ENCODE measurements at places on chromosomes 4 and X.

DNA sequence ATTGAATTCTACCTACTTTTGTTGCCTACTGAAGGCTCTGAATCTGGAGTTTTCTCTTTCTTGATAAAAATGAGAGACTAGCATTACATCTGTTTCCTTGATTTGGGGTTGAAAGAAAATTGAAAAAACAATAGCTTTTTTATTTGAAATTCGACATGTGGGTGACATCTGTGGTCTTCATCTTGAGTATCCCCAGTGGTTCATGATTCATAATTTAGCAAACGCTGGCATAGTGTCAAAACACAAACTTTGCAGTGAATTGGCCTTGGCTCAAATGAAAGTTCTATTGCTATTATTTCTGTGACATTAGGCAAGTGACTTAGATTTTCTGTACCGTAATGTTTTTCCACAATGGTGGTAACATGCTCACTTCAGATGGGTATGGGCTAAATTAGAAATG is 747.6 kb downstream of the PCDH7 start:
- no peak for DNase-seq

- no peak for DNase-seq
Measured at GRCh38 chrX:53237056-53237455, 12.0 kb upstream of the KDM5C start.

DNA sequence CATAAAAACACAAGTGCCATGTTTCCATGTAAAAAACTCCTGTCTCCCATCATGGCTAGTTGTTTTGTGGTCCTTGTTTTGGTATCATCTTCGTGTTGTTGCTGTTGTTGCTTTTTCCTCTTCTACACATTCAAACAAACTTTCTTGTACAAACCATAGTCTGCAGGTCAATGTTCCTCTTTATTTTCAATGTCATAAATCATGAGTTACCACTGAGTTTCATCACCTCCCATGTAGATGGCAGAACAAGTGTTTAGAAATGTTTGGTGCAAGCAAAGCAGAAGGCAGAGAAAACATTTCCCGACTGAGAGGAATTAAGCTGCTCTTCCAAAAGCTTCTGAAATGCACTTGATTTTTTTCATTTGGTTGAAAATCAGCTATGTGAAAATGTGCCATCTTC is 166.0 kb downstream of the ANTXR2 start:
- DNase-seq = no peak

DNA sequence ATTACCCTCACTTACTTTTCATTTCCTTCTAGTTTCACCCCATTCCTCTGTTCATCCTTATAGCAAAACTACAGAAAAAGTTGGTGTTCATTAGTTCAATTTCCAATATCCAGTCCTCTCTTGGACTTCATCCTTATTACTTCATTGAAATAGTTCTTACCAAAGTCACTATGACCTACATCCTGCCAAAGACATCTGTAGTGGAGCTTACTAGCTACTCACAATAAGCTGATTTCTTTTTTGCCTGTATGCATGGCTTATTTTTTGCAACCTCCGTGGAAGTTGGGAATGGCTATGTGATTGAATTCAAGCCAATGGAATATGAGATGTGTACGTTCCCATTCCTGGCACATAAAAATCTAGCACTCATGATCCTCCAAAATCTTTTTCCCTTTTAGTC is 4.6 kb upstream of the CDKL2 start:
- DNase-seq = no peak

GRCh38 chrX:70755850-70756249 is 152.7 kb downstream of the TEX11 start:
- no peak for DNase-seq

DNA sequence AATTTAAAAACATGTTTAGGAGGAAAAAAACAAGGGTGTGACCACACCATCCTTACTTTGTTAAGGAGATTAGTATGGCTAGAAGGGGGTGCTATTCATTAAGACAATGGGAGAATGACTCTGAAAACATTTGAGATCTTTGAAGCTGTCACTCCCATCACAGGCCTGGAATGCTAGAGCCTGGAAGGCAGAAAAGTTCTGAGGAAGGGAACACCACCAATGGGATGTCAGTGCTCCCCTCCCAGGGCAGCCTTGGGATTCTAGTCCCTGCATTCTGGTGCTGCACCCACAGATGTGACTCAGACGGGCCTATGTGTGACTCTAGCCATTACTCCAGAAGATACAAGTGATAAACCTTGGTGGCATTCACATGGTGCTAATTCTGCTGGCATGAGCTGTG is 162.2 kb upstream of the ANXA10 start:
- no peak for DNase-seq

DNA sequence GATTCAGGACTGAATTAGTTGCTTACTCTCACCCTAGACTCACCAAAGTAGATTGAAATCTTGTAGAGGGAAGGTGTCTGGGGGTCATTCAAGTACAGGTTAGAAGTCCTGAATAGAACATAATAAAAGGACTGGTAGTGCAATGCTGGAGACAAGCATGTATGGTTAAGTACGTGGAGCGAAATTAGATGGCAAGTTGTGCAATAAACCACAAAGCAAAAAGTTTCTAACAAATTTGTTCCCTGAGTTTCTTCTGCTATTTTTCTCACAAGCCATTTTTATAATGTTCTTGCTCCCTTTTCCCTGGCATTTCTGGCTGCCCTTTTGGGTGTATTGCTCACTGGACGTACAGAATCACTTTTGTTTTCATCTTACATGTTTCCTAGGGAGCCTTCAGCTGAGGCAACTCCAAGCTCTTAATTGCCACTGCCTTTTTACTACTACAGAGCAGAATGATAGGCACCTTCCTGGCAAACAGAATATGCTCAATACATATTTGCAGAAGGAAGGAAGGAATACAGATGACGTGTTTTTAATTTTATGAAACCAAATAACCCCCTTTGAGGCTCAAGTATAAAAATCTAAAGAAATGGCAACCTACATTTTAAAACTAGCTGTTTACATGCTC is 23.4 kb downstream of the LANCL3 start:
- no peak for DNase-seq

DNA sequence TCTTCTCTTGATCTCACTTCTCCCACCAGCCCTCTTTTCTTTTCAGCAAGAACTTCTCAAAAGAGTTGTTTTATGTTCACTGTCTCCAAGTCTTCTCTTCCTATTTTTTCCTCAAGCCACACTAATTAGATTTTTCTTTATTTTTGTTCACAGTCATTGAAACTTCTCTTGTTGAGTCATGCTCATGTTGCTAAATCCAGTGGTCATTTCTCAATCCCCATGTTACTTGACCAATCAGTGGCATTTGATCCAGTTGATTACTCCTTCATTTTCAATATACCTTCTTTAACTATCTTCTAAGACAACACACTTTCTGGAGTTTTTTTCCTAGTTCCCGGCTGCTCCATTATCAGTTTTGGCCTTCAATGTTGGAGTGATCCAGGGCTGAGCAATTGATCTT is 103.1 kb upstream of the LSM6 start:
- DNase-seq = no peak

GRCh38 chr4:102589743-102590142 is 88.6 kb downstream of the NFKB1 start:
- DNase-seq = no peak

DNA sequence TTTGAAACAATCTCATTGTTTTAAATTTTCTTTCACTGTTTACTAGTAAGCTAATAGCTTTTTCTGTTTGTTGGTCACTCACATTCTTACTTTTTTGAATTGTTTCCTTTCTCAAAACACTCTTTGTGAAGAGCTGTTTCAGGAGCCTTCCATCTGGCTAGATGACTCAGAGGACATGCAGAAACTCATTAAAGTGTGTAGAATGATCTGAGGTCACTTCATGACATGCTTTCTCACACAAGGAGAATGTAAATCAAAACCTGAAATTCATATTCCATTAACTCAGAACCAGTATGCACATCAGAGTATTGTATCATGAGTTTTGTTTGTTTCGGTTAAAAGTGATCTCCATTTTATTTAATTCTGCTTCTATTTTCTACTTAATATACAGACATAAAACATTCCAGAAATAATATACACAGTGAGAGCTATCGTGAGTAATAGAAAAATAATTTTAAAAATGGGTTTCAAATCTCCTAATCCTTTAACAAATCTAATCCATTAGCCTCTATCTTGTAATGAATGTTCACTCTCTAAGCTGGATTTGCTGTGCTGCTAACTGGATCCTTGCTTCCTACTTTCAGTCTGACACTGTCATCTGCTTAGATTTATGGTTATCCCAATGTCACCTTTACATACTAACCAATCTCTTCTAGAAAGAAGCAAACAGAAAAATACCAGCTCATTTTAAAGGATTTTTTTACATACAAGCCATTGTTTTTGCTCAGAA is 449.6 kb downstream of the FSTL5 start:
- no peak for DNase-seq

DNA sequence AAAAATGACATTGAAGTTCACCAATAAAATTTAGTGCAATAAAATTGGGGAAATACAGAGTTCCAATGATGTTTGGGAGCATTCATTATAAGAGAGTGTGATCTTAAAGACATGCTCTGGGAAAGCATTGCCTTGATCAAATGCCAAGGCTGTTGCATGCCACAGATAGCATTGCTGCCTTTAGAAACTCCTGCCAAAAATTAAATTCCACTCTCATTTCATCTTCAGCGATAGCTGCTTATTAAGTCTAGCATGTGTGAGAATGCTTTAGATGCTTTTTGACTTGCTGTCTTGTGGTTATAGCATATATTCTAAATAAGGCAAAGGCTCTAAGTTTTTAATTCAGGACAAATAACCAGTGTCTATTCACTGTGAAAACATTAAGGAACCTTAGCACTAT is 49.3 kb downstream of the NPNT start:
- DNase-seq = no peak

GRCh38 chrX:1661048-1661921 is 46.4 kb downstream of the ASMT start:
- peak; percentile 79 for DNase-seq

- no peak for DNase-seq
Measured at GRCh38 chr4:111393781-111394180, 751.5 kb upstream of the FAM241A start.

- no peak for DNase-seq
Measured at GRCh38 chr4:40055511-40055862, 1.2 kb upstream of the N4BP2 start.

GRCh38 chr4:104330125-104330905 is 164.4 kb downstream of the CXXC4 start:
- no peak for DNase-seq

DNA sequence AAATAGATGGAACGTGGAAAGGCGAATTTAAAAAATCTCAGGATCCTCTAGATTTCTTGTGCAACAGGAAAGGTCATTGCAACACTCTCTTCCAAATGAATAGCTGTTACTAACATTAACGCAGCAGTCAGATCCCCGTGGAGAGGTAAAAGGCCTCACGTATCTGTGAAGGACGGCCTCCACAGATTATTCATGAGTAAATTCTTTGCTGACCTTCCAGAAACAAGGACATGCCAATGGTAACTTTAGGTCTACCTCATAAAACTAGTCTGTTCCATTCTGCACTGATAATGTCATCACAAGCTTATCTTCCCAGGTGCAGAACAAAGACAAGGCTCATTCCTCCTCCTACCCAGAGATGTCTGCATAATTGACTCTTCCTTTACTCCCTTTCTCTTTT is 16.1 kb upstream of the REPS2 start:
- DNase-seq = no peak

GRCh38 chr4:13349096-13349495 is 135.0 kb downstream of the RAB28 start:
- DNase-seq = no peak

- DNase-seq = no peak
Measured at GRCh38 chrX:136630881-136631280, 17.1 kb upstream of the CD40LG start.

GRCh38 chrX:47863187-47863586 is 26.5 kb downstream of the ZNF81 start:
- DNase-seq = no peak

DNA sequence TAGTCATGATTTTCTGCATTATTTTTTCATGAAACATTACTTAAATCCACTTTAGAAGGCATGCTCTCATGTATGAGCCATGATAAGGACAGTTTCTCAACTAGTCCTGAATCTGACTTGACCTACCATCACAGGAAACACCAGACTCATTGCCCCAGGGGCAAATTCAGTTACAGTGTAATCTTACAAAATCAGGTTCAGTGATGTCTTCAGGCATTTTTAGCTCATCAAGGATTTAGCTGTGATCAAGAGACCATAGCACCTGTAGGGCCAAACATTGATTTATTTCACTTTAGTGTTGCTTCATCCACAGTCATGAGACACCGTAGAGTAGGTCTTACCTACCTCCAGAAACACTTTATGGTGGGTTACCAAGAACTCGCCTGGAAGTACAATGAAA is 3.1 kb upstream of the TASL start:
- DNase-seq = no peak

- DNase-seq = no peak
Measured at GRCh38 chr4:2385516-2385915, 32.9 kb downstream of the ZFYVE28 start.

DNA sequence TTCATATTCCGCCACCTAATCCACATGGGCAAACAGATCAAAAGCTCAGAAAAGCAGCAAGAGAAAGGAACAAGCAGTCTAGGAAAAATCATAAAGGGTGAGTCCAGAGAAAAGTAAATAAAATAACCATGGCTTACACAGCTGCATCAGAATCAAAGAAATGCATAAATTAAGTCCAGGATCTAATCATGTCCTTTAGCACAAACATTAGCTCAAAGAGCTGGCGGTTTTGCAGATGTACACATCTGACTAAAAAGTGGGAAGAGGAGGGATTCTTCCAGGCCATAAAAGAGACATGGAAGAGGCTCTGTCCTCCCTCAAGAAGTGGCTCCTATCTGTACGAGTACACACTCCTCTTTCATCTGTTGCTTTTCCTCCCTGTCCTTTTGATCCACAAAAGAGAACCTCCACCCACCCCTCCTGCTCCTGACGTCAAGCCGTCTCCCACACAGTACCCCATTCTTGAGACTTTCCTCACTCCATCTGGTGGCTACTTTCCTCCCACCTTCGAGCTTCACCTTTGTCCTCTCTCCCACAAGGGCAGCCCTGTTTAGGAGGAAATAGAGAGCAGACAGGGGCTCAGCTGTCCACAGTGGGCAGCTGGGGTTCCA is 92.5 kb downstream of the RASL11B start:
- no peak for DNase-seq

DNA sequence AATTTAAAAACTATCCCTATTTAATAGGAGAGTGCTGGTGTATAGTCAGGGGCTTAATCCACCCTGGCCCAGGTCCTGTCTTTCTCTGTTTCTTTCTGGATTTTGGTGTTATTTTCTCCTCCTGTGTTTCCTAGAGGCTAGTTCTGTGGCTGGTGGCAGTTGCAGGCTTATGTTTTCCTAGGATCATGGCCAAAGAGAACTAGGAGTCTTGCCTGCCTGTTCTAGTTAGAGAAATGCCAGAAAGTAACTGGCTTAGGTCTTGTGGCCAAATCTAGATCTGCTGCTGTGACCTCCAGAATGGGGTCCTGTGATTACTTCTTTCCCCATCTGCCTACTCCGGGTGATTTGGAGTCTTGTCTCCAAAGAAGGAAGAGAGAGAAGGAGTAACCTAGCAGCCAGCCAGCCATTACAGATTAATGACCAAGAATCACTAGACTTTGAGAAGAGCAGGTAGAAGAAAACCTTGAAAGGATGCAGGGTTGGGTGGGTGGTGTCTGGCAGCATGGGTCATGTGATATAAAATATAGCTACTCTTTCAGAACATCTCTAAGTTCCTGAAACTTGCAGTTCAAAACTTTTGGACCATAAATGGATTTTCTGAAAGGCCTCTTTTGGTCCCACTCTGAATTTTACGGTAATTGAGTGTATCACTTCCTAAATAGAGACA is 117.9 kb downstream of the STIM2 start:
- no peak for DNase-seq

GRCh38 chrX:15816886-15817285 is 26.6 kb downstream of the ZRSR2 start:
- no peak for DNase-seq

GRCh38 chrX:134365904-134366303 is 94.1 kb upstream of the HPRT1 start:
- DNase-seq = no peak

Data from posterior vena cava (tissue), 2 donors.